ENCODE measurements at places on chromosomes 1 and 21.

DNA sequence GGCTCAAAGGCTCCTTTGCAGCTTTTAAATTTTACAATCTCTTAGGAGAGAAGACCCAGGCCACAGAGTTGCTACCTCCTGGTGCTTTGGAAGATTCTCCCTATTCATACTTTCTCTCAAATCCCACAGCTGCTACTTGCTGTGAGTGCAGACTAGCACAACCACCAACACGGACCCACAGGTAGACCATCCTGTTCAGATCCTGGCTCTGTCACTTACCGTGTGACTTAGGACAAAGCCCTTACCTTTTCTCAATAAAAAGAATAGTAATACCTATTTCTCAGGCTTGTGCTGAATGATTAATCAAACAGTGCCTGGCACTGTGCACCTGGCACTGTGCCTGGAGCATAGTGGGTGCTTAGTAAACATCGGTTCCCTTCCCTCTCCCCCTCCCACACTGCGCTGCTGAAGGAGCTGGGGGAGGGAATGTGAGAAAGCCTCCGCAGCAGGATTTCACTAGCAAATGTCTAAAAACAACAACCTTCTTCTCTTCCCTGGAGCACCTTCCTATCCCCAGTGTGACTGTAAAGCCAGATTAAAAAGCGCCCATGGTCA is 81.7 kb downstream of the PGM1 start:
- DNase-seq = no peak

GRCh38 chr1:78303620-78304019 is 187.2 kb upstream of the PTGFR start:
- DNase-seq = no peak

DNA sequence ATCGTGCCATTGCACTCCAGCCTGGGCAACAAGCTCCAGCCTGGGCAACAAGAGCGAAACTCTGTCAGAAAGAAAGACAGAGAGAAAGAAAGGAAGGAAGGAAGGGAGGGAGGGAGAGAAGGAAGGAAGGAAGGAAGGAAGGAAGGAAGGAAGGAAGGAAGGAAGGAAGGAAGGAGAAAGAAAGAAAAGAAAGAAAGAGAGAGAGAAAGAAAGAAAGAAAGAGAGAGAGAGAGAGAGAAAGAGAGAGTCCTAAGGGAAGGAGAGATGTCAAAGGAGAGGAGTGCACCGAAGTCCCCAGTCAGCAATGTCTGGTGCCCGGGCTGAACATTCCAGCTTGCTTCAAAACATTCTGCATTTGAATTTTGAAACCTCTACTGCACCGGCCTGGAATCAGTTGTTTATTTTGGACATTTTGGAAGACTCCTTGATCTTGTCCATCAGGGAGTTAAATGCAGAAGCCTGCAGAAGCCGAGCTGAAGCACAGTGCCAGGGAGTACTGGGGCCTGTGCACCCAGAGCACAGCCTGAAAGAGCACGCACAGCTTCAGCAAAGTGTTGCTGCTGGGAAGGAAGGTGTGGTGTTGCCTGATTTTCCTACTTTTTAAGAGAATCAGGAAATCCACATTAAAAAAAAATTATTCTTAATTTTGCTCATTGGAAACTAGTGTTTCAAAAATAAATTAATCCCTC is 3.7 kb upstream of the IGSF3 start:
- no peak for DNase-seq

DNA sequence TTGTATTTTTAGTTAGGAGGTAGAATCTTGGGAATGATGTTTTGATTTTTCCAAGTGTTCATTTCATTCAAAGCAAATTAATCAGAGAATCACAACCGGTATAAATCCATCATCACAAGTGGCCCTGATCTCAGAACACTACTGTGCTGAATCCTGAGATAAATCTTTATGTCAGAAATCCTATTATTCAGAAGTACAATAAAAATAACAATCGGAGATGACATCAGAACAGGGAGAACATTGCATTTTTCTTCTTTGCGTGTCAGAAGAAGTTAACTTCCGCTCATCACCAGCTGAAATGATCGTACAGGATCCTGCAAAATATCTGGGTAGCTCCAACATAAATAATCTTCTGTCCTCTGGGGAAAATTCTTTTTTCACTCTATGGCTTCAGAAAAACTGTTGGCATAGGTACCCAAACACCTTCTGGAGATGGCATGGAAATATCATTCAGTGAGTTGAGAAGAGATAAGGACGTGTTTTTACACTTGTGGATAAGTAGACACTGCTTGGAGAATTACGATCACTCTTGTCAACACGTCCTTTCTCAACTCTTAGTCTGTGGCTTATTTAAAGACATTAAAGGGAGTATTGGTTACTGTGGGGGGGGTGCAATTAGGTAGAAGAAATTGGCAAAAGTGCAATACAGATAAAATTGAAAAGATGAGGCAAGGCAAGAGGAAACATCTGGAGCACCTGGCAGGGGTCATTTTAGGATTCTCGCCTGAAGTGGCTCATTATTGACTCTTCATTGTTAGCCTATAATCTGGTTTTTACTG is 46.9 kb upstream of the SMYD2 start:
- DNase-seq = no peak

DNA sequence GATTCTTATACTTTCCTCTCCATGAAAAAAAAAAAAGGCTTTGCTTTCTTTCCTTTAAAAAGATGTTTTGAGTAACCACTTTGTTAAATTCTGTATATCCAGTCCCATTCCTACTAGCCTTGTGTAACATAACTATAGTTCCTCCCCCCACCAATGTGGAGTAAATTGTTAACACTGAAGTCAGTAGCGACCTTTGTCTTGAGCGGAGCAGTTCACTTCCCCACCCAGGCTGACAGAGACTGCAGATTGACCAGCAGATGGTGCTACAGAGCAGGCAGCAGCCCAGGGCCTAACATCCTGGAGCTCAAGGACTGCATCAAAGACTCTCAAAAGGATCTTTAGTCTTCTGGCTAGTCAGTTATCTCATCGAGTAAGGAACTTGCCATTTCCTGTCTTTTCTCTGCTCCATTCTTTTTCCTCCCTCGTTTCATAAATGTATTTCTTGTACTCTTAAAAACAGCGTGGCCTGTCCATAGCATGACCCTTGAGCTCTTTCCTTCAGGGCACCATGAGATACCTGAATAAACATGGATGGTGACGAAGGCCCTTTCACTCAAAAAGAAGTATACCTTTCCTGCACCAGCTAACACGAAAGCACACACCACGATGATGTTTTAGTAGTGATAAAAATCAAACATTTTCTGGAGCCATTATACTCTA is 503.5 kb upstream of the PKN2 start:
- DNase-seq = peak; percentile 72

- DNase-seq = no peak
Measured at GRCh38 chr1:28067523-28068090, 20.8 kb downstream of the EYA3 start.

DNA sequence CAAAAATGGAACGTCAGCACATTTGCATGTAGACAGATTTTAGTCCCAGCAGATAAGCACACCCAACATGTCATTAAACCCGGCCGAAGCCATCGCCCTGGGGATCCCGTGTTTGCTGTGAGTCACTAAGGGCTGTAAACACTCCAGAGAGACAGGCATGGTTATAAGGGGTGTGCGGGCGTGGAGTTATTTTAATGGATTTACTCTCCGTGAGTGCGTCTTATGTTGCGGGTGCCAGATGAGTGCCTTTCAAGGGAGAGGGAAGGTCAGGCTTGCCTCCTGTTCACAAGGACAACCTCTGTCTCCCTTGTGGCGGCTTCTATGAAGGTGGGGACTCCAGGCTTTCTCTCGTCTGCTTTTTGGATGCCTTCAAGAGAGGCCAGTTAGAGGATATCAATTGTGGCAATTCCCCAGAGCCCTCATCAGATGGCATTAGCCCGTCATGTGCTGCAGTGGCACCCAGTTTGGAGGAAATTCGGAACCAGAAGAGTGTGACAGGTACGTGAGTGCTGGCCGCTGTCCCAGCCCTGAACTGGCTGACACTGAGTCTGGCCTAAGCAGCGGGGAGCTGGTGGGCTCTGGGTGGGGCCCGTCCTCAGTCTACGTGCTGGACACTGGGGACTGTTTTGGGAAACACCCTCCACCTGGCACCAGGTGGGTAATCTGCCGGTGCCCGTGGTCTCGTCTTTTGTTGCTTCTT is 223.8 kb upstream of the TMEM51 start:
- peak; percentile 42 for DNase-seq

GRCh38 chr1:238360474-238360873 is 469.8 kb upstream of the ZP4 start:
- no peak for DNase-seq
